Stimulated activated naive CD8-positive, alpha-beta T cell treated with anti-CD3 and anti-CD28 coated beads, Interleukin-15, Interleukin-2, amounts not matched to agents 100 U/mL and 50 U/mL, for 24 hours (primary cell): ENCODE measurements at places on chromosomes 5 and 9.

DNA sequence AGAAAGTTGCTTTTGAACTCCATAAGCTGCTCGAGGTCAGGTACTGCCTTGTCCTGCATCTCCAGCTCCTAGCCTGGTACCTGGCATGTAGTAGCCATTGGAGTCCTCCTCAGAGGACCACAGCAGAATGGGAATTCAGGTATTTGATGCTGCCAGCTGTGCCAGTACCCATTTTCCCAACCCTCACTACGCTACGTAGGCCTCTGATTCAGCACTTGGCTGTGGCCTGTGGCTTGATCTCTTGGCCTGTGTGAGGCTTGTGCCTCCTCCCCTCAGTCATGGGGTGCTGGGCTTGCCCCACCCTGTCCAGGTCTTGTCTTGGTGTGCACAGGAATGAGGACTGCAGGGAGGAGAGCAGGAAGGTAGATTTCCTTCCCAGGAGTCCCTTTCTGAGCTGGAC, 11.8 kb downstream of the OTULIN start:
- DNase-seq: peak; percentile 54

DNA sequence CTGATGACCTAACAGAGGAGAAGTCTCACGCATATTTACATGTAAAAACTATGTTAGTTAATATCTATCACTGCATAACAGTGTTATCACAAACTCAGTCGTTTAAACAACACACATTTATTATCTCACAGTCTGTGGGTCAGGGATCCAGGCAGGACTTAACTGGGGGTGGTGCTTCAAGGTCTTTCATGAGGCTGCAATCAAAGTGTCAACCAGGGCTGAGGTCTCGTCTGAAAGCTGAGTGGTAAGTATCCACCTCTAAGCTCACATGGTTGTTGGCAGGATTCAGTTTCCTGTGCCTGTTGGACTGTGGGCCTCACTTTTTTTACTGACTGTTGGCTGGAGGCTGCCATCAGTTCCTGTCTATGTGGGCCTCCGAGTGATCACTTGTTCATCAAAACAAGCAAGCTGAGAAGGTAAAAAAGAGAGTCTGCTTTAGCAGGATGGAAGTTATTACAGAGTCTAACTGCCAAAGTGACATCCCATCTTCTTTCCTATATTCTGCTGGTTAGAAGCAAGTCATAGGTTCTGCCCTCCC, 188.6 kb downstream of the CARTPT start:
- DNase-seq: no peak

DNA sequence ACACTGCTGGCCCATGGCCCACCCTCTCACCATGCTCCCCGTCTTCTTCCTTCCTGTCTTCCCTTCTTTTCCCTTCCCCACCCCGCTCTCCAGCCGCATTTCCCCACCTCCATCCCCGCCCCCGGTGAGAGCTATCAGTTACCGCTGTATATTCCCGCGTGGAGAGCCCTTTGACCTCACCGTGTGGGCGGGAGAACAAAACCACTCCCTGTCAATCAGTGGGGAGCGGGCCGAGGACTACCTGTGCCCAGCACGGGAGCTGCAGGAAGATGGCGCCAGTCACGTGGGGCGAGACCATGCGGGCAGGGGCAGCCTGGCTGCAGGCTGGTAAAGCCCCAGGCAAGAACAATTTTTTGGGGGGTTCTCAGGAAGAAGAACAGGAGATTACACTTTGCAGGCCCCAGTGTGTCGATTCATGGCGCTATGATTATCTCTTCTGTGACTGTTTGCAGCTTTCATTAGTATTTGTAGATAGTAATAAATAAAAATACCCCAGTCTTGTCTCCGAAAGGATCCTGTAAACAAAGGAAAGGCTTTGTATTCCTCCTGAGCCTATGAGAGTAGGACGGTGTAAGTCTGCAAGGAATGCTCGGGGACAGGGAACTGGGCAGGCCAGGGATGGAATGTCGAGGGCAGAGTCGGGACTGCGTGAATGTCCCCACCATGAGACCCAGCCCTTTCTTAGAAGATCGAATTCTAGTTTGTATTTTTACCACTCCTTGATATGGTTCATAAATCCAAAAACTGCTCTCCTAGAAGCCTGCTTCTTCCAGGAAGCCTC, 14.8 kb upstream of the DMRT1 start:
- no peak for DNase-seq

GRCh38 chr5:102138243-102138653, 157.8 kb downstream of the SLCO4C1 start:
- DNase-seq: no peak

DNA sequence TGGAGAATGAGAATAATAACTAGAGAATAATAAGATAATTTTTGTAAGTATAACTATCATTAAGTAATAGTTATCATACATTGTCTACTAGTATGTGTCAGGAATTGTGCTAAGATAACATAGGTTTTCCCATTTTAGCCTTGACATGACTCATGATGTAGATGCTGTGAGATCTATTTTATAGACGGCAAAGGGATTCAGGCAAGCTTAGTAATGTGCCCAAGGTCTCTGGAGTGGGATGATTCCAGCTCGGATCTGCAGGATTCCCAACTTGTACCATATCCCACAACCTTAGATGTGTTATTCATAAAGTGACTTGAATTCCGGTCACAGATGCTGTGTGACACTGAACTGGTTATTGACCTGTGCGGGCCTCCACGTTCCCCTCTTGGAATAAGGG, 51.5 kb downstream of the IL31RA start:
- DNase-seq: no peak

DNA sequence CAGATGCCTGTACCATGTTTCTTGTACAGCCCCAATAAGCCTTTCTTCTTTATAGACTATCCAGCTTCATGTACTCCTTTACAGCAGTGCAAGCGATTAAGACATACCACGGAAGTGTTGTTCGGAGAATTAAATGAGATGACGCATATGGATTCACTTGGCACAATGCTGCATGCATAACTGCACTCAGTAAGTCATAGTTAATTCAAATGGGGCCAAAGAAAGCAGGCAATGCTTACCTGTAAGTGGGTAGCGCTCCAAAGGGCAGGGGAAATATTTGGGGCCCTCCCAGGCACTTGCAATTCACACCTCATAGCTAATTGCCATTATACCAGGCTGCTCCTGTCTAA, 7.7 kb upstream of the ADRA1B start:
- no peak for DNase-seq

DNA sequence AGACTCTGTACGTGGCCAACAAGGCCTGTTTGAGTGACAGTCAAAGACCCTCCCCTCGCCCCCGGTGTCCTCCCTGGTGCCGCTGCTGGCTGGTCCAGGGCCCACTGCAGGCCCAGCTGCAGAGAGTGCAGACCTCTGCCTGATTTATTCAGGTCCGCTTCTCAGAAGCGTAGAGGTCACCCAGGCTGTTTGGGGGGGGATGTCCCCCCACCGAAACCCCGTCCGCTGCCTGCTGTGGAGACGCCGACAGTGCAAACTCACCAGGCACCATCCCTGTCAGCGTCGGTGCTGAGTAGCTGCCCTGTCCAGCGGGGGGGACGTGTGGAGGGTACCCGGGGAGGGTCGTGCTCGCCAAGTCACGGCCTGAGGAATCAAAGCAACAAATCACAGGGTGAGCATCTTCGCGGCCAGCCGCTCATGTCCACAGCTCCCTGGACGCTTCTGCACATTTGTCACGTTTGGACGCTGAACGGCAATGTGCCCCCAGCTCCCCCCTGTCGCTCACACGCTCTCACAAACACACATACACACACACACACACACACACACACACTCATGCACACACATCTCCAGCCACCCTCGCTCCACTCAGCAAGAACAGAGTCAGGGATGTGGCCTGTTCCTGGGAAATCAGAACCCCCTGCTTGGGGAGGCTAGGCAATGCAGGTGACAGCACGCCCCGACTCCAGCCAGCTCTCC, 152.2 kb downstream of the PAX5 start:
- no peak for DNase-seq

GRCh38 chr5:24606971-24607370, 37.8 kb downstream of the CDH10 start:
- no peak for DNase-seq

GRCh38 chr5:56676091-56676768, 139.1 kb upstream of the MAP3K1 start:
- DNase-seq: no peak

GRCh38 chr9:27351438-27351837, 54.5 kb upstream of the EQTN start:
- DNase-seq: no peak

DNA sequence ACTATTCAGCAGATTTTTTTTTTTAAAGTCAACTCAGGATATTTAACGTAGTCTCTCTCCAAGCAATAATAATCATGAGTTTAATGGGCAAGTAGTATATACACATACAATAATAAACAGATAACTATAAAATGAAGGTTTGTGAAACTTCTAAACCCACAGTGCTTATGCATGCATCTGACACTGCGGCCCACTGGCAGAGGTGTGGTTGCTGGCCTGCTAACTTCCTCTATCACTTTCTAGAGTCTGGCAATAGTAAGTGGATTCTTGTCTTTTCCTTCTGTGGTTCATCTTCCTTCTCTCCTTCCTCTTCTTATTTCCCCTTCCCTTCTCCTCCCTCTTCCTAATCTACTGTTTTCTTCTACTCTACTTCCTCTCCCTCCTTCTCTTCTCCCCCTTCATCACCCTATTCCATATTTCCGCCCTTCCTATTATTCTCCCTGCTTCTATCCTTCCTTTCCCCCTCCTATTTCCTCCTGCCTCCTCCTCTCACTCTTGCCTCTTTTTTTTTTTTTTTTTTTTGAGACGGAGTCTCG, 18.6 kb upstream of the AGXT2 start:
- no peak for DNase-seq

GRCh38 chr9:16729651-16730050, 140.8 kb downstream of the BNC2 start:
- no peak for DNase-seq

- DNase-seq: no peak
These were observed 10.9 kb upstream of the PPP2CA start for GRCh38 chr5:134236820-134237219.

DNA sequence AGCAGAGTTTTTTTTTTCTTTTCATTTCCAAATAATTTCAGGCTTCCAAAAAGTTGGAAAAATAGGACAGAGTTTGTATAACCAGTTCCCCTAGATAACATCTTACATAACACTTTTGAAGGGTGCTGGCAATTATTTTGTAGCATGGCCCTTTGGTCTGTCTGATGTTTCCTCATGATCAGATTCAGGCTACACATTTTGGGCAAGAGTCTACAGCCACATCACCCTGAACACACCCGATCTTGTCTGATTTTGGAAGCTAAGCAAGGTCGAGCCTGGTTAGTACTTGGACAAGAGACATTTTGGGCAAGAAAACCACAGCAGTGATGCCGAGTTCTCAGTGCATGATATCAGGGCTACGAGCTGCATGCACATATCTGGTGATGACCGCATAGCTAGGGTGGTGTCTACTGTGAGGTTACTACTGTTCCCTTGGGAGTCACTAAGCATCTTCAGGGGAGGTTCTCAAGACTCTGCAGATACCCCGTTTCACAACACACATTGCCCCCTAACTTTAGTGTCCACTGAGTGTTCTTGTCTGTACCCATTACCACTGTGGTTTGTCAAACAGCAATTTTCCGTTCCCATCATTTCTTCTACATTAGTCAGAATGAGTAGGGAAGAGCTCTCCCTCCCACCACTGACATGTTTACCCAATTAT, 86.2 kb downstream of the TTC39B start:
- no peak for DNase-seq

DNA sequence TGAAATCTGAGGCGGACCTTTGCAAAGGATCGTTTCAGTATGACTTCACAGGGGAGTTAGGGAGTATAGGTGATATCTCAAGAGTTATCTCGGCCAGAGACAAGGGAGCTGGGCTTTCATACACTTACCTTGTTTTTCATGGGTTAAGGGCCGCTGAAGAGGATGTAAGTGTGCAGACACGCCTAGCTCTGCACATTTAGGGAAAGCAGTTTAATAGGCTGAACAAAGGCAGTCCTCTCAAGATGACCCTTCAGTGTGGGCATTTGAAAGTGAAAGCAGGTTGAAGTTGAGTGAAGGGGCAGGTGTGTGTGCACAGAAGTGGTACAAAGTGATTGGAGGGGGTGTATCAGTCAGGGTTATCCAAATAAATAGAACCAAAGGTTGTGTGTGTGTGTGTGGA, 33.1 kb upstream of the PRXL2C start:
- DNase-seq: no peak

GRCh38 chr5:173592050-173592669, 24.3 kb downstream of the BOD1 start:
- DNase-seq: no peak

DNA sequence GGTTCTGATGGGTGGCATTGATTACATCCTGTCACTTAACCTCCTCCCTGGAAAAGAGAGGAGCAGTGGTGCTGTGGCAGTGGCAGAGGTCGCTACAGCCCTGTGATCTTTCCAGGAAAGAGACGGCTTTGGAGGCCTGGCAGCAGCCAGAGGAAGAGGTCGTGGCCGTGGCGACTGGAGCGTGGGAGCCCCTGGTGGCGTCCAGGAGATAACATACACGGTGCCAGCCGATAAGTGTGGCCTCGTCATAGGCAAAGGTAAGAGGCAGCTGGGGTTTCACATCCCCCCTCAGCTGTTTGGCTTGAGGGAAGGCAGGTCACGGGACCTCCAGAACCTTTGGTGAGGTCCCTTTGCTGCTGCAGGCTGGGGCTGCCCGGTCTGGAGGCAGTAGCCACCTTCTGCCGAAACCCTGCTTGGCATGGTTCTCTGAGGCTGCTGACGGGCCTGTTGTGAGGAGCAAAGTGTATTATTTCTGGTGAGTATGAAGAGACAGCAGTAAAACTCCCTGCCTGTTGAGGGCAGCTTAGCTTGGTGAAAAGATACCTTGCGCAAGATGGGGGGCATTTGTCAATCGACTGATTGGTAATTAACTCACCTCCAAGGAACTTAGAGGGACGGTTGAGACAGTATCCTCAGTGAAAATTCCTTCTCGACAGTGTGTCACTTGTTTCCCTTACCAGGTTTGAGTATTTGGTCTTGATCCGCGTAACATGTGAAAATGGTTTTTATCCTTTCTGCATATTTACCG, 38.0 kb upstream of the PRDM12 start:
- DNase-seq: no peak

DNA sequence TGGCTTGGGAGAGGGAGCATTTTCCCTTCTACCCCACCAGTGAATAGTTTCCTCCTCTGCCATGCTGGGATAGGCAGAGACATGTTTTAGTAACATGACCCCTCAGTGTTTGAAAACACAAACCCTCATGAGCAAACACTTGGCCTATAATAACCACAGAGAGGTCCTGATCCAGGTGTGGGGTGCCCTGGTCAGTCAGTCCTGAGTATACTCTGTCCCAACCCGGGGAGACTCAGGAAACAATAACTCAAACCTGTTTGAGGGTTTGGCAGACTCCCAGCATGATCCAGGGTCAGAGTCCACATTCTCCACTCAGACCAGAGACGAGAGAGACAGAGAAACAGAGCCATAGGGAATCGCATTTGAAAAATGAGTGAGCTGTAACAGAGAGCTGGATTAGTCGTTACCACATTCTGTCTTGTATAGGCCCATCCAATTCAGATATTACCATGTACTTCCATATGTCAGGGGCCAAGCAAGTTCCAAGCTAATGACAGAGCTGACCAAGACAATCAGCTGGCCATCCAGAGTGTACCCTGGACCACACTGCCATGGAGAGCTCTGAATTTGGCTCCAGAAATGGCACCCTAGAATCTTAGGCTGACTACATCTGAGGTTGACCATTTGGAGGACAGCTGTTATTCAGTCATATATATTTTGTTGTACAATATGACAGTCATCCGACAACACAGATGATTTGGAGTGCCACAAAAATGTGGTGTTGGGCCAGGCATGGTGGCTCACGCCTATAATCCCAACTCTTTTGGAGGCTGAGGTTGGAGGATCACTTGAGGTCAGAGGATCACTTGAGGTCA, 4.2 kb upstream of the CA9 start:
- no peak for DNase-seq

- DNase-seq: no peak
These were observed 26.9 kb upstream of the CEMIP2 start for GRCh38 chr9:71795097-71795813.

- DNase-seq: no peak
These were observed 40.3 kb upstream of the SLC25A51 start for GRCh38 chr9:37944266-37944650.
